ENCODE measurements at places on chromosomes 3 and 15.

DNA sequence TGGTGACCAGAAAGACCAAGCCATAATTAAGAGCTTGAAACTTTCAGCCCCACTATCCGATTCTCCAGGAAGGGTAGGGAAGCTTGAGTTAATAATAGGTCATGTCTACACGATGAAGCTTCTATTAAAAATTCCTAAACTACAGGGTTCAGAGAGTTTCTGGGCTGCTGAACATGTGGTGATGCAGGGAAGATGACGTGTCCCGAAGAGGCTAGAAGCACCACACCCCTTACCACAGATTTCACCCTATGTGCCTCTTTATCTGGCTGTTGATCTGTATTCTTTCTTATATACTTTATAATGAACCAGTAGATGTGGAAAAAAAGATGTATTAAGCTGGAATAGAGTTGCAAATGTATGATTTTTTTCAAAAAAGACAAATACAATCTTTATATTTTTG lies 473.4 kb downstream of the NLGN1 start:
- no peak for DNase-seq

- DNase-seq = no peak
These were observed 165.1 kb upstream of the ATP10A start for GRCh38 chr15:26028086-26028740.

- no peak for DNase-seq
These were observed 26.5 kb downstream of the ATP6V1A start for GRCh38 chr3:113773381-113773780.

DNA sequence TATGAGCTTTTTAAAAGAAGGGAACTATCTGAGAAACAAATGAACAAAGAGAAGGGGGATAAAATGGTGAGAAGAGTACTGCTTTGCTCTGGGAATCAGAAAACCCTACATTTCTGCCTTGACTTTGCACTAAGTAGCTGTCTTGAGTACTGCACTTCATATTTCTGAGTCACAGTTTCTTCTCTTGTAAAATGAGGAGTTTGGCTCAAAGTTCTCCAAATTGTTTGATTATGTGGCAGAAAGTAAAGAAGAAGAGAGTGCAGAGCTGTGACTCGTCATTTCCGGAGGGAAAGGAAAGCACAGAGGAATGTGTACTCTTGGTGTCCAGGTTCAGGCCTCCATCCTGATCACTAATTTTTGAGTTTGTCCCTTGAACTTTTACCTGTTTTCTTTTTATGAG lies 54.7 kb downstream of the TP63 start:
- no peak for DNase-seq

DNA sequence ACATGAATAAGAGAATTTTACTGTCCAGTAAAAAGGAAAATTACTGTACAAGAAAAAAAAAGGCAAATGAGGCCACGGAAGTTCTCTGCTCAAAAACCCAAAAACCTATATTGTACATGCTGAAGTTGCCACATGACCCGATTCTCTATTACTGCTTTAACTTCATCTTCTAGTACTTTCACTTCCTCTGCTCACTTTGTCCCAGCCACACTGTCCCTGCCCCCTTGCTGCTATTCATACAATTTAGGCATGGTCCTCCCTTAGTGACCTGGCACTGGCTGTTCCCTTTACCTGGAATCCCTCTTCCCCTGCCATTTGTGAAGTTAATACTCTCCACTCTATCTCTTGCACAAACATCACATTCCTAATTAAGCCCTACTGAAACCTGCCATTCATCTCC lies 457.4 kb downstream of the MAGI1 start:
- DNase-seq = no peak

DNA sequence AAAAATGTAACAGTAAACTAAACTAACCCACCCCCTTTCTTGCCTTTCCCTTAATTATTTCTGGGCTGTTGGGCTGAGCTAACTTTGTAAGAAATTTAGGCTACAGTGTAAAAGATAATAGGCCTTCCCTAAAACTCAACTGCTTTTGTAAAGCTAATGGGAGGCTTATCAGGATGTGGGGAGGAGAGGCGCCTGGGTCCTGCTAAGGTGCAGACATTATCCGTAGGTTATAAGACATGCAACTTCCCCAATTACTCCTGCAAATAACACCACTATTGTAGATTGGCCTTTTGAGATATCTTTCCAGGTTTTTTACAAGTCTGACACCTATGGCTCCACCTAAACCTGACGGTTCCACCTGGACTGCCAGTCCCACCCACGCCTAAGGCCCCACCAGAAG lies 88.3 kb downstream of the NPAP1 start:
- DNase-seq = no peak

Data from stimulated activated CD8-positive, alpha-beta memory T cell treated with anti-CD3 and anti-CD28 coated beads, Interleukin-7, amount 100 ng/mL, for 1 hour (primary cell).